ENCODE measurements at places on chromosomes 5 and 9. TPM values are rescaled to one million over a fixed set of nuclear protein-coding genes. Genes with fewer than 3 reads are reported as not detected.

PCDHB6 gene
- total RNA-seq = 1.2 TPM

SMIM33 gene
- total RNA-seq = not detected

FAM153A gene
- total RNA-seq = not detected

SLC36A2 gene
- not detected for total RNA-seq

ITGA1 gene
- total RNA-seq = 1.2 TPM

IFNB1 gene
- 0.23 TPM for total RNA-seq

C9orf50 gene
- not detected for total RNA-seq

DEPDC1B gene
- total RNA-seq = 17.4 TPM

LEAP2 gene
- 0.56 TPM for total RNA-seq

TAF11L5 gene
- not detected for total RNA-seq

BRINP1 gene
- total RNA-seq = 0.15 TPM

TMEM174 gene
- total RNA-seq = not detected

ACTBL2 gene
- total RNA-seq = 0.07 TPM

SLC36A3 gene
- total RNA-seq = not detected

F2RL1 gene
- 281 TPM for total RNA-seq

MEF2C gene
- total RNA-seq = 0.02 TPM

KIF4B gene
- not detected for total RNA-seq

ENHO gene
- total RNA-seq = 1.9 TPM

SH3TC2 gene
- 0.59 TPM for total RNA-seq

TTC33 gene
- total RNA-seq = 8.5 TPM

PLAC8L1 gene
- not detected for total RNA-seq

SQSTM1 gene
- 1,416 TPM for total RNA-seq

PKD2L2 gene
- not detected for total RNA-seq

IL4 gene
- not detected for total RNA-seq

TEX48 gene
- not detected for total RNA-seq

MARVELD2 gene
- 2.6 TPM for total RNA-seq

TPD52L3 gene
- not detected for total RNA-seq

TMEFF1 gene
- total RNA-seq = 0.80 TPM

PRUNE2 gene
- total RNA-seq = 0.14 TPM

RORB gene
- total RNA-seq = not detected

FOXD4L4 gene
- 0.03 TPM for total RNA-seq

ACOT12 gene
- not detected for total RNA-seq

MYMK gene
- total RNA-seq = not detected

PCDHA9 gene
- 0.04 TPM for total RNA-seq

ACSL6 gene
- total RNA-seq = not detected

SOHLH1 gene
- not detected for total RNA-seq

SHC3 gene
- 0.46 TPM for total RNA-seq

SLC1A3 gene
- not detected for total RNA-seq

CD14 gene
- total RNA-seq = 3.8 TPM

SPINK5 gene
- not detected for total RNA-seq

GRM6 gene
- not detected for total RNA-seq

OTULINL gene
- total RNA-seq = 6.5 TPM

GRIA1 gene
- not detected for total RNA-seq

FAM151B gene
- total RNA-seq = 1.2 TPM

DDX46 gene
- total RNA-seq = 65.4 TPM

PCDHB14 gene
- total RNA-seq = 0.08 TPM

TEX10 gene
- 28.9 TPM for total RNA-seq

PCSK1 gene
- total RNA-seq = 0.67 TPM

CATSPER3 gene
- 0.67 TPM for total RNA-seq

PCDHA1 gene
- total RNA-seq = 0.20 TPM

ARHGAP26 gene
- total RNA-seq = 9.2 TPM

PFDN1 gene
- 92.7 TPM for total RNA-seq

MLANA gene
- not detected for total RNA-seq

All from A549 treated with RU486 at 1 μM for 4 hours (cell line).